ENCODE measurements at places on chromosomes 5 and 9. TPM values are rescaled to one million over a fixed set of nuclear protein-coding genes. Genes with fewer than 3 reads are reported as not detected.

DNA sequence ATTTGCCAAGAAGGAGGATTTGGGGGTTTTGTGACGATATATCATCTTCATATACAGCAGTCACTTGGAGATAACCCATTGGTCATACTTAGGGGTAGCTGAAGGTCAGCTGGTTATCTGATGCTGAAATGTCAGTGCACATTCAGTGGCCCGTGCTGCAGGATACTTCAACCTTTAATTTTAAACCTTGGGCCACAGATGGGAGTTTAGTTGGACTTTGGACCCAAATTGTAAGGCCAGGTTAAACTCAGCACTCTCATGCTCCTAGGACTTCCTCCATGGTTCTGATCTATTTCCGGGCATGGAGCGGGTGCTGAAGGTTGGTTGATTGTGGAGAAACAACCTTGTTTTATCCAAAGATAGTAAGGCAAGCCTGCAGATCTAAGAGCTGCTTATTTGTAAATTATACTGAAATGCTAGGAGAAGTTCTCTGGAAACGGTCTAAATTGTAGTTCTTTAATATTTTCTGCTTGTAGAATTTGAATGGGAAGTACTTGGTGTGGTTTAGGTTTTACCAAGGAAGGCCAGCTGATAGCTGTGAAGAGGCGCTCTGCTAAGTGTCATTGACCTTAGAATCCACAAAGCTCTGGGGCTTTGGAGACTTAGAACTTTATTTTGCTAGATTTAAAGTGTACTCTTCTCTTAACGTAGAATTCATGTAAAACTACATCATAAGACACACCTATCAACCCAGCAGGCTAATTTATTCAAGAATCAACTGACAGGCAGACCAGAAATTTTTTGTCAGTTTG is 38.6 kb downstream of the SLC44A1 start:
- no peak for DNase-seq

The HTR4 gene
- total RNA-seq: not detected

GRCh38 chr5:169064093-169064492 is 236.8 kb downstream of the SLIT3 start:
- peak; percentile 30 for DNase-seq

The SELENOP gene
- 45.1 TPM for total RNA-seq
